ENCODE measurements at places on chromosomes 16 and 17.

GRCh38 chr17:71821511-71821910 is 299.3 kb upstream of the SOX9 start:
- DNase-seq, result no peak

DNA sequence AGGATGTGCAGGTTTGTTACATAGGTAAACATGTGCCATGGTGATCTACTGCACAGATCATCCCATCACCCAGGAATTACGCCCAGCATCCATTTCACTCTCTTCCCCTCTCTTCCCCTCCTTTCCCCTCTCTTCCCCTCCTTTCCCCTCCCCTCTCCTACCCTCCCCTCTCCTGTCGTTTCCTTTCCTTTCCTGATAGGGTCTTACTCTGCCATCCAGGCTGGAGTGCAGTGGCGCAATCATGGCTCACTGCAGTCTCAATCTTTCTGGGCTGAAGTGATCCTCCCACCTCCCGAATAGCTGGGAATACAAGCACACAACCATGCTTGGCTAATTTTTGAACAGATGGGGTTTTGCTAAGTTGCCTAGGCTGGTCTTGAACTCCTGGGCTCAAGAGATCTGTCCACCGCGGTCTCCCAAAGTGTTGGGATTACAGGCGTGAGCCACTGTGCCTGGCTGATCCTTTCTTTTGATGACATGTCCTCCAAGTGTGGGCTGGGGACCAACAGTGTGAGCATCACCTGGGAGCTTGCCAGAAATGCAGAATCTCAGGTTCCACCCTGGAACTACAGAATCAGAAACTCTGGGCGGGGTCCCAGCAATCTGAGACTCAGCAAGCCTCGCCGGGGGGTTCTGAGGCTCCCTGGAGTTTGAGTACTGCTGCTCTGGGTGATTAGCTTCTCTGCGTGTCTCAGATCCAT is 10.8 kb downstream of the ATP2C2 start:
- no peak for DNase-seq

DNA sequence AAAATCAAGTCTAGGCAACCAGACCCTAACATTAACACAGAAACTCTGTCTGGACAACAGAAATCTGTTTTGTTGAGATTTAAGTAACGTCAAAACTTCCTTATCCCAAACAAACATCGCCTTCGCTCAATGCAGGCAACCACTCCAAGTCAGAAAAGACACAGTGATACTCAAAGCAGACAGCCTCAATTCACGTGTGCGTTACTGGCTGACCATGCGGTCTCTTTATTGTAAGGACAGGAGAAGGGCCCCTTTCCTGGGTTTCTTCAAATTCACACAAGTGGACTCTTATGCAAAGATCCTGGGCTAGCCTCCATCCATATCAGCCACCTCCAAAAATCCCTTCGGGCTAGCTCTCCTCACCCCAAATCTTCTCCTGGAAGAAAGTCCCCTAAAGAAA is 467.7 kb downstream of the SOX9 start:
- no peak for DNase-seq

DNA sequence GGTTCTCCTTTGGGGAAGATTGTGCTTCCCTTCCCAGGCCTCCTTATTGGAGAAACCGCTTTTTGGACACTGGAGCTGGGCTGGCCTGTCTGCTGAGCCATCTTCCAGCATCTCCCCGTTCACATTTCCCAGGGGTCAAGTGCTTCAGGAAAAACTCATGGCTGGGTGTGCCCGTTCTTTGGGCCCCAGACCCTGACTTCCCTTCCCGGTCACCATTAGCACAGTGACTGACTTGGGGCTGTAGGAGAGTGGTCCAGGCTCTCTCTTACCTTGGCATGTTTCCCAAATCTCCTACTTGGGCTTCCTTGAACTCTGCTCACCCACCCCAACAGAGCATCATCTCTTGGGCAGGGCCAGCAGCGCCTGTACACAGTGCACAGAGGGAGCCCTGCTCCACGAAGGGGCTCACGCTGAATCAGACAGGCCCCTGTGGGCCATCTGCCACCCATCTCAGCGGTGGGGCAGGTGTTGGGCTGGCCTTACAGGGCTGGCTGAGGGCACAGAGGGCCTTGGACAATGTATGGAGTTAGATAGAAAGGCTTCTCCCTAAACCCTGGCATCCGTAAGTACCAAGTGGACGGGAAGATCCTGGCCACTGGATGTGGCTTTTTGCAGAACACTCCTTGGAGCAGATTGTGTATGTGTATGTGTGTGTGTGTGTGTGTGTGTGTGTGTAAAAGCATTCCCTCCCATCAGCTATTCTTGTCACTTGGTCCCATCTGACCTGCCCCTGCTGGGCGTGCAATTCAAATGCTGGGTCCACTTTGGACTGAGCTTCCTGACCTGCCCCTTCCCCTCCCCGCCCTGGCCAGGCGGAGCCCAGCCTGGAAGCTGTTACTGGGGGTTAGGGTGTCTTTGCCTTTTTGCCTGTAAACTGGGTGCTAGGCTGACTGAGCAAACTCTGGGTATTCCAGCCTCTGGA is 24.9 kb upstream of the CDC42EP4 start:
- DNase-seq, result no peak

- no peak for DNase-seq
Observed at GRCh38 chr17:12024327-12024726, 3.6 kb downstream of the MAP2K4 start.

- no peak for DNase-seq
Observed at GRCh38 chr17:31060791-31061550, 33.8 kb upstream of the NF1 start.

- no peak for DNase-seq
Observed at GRCh38 chr17:34874478-34874877, 86.8 kb downstream of the CCT6B start.

DNA sequence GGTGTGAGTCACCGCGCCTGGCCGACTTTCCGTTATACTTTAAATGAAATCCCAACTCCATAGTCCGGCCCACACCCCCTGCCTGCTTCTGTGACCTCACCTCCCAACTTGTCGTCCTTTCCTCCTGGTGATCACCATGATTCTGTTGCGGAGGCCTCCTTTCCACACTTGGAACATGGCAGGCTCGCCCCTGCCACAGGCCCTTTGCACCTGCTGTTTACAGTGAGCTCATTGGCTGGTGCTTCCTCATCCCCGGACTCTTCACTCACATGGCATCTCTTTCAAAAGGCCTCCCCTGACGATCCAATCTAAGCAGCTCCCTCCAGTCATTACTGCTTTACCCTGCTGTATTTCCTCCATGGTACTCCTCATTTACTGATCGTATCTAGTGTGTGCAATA is 64.6 kb downstream of the RAP1GAP2 start:
- DNase-seq, result no peak

GRCh38 chr16:34758835-34759234 is 1299.4 kb downstream of the TP53TG3F start:
- no peak for DNase-seq

DNA sequence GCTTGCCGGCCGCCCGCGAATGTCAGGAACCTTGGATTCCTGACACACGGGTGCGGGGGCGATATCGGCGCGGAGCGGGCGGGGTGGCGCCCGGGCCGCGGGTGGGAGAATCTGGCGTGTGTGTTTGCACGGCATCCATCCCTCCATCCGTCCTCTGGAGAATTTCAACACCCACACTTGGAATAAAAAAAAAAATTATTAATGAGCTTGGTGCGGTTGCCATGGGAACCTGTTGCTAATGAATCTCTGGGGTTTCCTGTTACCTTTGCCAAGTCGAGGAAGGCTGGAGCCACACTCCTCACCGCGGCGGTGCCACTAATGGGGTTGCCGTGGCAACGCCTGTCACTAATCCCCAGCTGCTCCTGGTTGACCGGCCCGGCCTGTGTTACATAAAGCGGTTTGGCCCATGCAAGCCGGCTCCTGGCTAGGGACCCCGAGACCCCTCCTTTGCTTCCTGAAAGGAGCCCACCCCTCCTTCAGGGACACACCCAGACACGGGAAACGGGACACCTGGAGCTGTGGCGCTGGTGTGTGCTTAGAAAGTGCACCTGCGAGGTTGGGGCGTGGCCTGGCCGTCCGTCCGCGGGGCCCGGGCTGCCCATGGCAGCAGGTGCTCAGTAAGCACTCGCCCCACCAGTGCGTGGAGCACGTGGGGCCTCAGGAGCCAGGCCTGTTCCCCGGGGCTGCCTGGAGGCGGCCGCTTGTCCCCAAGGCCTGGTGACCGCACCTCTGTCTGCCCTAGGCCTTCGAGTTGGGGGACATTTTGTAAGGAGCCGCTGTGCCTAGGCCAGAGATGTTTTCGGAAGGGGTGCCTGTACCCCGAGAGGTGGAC is 14.6 kb downstream of the CACNA1H start:
- no peak for DNase-seq

DNA sequence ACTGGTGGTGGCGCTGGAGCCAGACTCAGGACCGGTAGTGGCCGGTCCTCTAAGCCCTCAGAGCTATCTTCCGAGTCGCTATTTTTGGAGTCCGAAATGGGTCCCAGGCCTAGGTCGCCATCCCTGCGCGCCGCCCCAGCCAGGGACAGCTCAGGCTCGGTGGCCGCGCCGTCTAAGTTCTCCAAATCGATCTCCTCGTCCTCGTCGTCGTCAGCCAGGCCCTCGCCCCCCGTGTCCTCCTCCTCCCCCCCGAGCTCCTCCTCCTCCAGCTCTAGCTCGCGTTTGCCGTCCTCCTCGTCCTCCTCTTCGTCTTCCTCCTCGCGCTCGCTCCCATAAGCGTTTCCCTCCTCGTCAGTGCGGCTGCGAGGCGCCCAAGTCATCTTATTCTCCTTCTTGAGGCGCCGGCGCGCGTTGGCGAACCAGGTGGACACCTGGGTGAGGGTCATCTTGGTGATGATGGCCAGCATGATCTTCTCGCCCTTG is 1.6 kb downstream of the IRX3 start:
- DNase-seq, result no peak

DNA sequence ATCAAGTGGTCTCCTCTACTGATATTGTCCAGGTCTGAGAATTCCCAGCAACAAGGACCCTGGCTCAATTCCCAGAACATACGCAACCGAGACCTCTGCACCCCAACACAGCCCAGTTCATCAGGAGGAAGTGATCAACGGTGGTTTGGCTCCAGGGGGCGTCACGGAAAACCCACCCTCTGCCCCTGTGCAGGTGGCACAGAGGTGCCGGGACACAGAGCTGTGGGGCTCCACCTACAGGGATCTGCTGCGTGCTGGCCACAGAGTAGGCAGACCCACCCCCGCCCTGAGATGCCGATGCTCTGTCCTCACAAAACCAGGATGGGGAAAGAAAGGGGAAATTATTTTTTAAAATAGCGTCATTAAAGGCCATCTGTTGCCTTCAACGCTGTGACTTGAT is 69.6 kb downstream of the LMF1 start:
- no peak for DNase-seq

GRCh38 chr17:17726458-17727060 is 45.3 kb downstream of the RAI1 start:
- DNase-seq, result no peak

GRCh38 chr16:61074324-61074723 is 961.9 kb downstream of the CDH8 start:
- no peak for DNase-seq

DNA sequence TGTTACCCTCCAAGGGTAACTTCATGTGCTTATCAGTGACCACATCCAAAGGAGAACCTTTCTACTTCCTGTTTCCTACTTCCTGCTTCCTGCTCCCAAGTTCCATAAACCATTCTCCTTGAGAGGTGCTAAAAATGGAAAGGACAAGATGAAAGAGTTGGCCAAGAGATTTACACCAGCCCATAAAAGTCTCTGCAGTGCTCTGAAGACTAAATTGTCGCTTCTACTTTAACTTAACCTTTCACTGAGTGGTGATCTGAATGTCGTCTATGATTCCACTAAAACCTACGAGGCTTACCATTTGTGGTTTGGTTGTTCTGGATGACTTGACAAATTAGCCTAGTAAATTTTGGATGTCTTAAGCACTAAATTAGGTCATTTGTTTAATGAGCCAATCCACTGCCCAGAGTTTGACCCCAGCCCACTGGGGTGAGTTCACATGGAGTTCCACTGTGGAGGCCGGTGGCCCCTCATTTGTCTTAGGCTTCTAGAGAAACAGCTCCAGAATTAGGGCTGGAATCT is 333.1 kb downstream of the FOXL1 start:
- DNase-seq, result no peak

DNA sequence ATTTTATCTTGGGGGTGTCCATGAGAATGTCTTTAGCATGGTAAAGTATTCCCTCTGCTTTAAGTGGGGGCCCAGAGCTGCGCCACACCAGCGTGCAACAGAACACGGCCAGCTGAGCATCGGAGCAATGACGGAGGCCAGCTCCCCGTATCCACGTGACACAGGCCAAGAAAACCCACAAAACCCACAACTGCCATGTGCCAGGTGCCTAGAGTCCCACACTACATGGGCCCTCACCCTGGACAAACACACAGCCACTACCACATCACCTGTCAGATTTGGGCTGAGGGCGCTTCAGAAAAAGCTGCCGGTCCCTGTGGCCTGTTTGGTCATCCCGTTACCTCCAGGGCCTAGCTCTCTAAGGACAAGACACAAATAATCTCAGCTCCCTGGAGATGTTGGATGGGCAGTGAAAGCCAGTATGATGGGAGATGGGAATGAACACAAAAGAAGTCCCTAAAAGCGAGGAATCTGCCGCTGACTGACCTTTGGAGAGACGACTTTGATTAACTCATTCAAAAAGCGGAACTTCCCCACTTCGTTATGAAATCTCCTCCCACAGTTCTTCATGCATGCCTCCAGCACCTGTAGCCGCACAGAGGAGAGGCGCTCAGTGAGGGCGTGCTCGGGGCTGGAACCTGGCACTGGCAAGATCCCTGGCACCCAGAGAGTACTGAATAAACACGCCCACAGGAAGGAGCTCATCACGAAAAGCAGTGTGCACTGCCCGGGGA is 17.1 kb downstream of the GGA3 start:
- no peak for DNase-seq

- DNase-seq, result no peak
Observed at GRCh38 chr16:57379579-57379978, 7.3 kb downstream of the CX3CL1 start.

GRCh38 chr16:74627506-74628220 is 20.7 kb upstream of the GLG1 start:
- DNase-seq, result no peak

DNA sequence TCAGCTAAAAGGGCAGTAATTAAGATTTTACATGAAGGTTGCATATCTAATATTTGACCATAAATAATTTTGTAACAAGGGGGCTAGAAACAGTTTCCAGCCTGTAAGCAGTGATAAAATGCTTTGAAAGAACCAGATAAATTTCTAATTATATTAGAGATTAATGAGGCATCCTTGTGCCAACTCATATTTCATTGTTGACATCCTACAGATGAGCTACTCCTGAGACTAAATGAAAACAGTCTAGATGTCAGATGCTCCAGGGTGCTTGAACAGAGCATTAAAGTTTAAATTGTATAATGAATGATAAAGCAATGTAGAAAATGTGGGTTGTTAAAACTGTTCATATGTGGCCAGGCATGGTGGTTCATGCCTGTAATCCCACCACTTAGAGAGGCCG is 23.3 kb downstream of the IQCK start:
- DNase-seq, result no peak

DNA sequence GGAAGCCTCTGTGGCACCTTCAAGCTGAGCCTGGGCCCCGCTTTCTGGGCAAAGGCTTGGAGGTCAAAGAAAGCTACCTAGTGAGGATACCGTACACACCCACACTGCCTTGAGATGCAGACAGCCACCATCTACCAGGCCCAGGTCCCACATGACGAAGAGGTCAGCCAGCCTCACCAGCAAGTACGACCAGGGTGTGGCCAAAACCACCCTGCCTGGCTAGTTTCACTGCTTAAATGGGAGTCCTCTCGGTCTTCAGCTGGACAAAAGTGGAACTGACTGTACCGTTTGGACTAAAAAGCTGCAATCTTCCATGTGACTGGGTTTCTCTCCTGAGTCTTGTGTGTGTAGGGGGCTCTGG is 21.6 kb downstream of the VASN start:
- no peak for DNase-seq

Measured in cortex of kidney (tissue), 1 donor.